ENCODE measurements at places on chromosomes 7 and 10.

DNA sequence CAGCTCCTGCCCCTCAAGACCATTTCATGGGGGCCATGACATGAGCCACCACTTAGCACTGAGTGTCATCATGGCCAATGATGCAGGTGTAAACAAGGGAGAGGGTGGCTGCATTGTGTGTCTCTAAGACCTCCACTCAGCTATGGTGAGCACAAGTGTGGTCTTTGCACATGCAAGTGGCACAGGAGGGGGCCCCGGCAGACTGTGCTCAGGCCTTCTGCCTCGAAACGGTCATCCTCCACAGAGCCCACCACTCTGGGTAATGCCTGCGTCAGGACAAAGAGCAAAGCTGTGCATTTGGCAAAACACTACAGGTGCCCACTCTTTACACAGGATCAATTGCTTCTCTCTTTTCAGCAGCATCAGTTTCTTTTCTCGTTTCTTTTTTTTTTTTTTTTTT, 125.5 kb downstream of the SH3PXD2A start:
- DNase-seq, result no peak

- no peak for DNase-seq
These were observed 1.4 kb upstream of the MMD2 start for GRCh38 chr7:4960363-4960762.

DNA sequence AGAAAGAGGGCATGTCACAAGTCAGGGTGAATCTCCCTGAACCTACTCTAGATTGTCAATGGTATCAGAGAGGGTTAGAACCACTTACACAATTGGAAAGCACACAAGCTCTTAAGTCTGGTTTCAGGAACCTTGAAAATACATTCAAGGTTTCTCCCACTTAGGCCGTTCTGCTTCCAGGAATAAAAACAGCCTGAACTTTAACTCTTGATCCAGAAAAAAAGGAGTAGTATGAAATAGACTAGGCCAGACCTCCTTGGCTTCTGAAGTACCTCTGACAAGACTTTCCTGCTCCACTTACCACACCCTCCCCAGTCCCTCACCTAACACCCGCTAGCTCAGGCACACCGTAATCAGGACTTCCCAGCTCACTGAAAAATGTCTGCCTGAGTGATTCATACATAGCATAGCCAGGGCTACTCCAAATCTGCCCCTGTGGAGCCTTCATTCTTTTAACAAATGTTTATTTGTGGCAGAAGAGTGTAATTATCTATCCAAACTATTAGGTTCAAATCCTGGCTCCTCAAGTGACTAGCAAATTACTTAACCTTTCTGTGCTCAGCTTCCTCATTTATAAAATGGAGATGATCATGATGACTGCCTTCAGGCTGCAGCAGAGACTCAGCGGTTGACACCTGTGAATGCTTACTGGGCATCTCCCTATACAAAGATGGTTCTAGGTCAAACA, 30.3 kb upstream of the IL6 start:
- DNase-seq, result no peak

- no peak for DNase-seq
These were observed 58.6 kb downstream of the TACC2 start for GRCh38 chr10:122047560-122047959.

GRCh38 chr10:113854761-113855588, 514 bp downstream of the NHLRC2 start:
- peak; percentile 74 for DNase-seq

- no peak for DNase-seq
These were observed 48.9 kb downstream of the AHR start for GRCh38 chr7:17347401-17347800.

DNA sequence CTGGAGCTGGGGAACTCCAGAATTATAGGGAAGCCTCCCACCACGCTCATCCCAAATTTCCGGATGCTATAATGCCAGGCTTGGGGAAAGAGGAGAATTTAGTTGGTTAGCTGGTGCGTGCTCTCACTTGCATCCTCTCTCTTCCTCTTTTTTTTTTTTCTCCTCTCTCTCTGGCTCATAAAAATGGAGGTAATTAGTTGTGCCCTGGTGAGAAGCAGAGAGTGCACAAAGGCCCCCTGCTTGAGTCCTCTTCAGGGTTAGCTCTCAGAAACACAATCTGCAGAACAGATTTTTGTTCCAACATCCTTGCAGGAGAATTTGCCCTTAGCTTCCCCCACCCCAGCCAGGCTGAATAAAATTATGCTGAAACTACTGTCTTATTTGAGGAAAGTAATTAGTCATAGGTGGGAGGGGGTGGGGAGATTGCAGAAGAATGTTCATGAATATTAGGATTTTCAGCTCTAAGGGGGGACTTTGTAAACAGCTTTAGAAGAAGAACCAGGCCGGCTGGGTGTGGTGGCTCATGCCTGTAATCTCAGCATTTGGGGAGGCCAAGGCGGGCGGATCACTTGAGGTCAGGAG, 7.6 kb downstream of the SERPINE1 start:
- no peak for DNase-seq

DNA sequence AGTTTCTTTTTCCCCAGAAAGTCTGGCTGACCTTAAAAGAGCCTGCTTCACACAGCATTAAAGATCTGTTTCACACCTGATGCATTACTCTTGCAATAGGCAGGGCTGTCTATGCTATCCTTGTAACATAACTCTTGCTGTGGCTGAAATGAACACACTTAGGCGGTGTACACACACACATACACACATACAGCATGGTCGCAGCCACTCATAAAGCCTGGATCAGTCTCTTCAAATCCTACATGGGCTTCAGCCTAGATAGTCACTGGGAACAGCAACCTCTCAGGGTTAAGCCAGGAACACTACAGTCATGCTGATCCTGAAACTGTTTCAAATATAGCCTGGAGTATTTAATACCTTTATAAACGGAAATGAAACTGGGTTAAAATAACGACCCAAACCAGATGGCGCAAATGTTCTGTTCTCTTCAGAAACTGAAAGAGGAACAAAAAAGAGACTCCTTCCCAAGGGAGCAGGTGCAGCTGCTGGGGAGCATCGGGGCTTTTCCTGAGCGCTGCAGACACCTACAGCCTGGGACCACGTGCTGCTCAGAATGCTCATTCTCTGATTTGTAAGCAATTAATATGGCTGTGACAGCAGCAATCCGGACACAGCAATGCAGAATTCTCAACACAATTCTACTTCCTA, 61.0 kb upstream of the SFMBT2 start:
- DNase-seq, result peak; percentile 44

- DNase-seq, result no peak
These were observed 364.2 kb upstream of the COBL start for GRCh38 chr7:51680594-51681399.

GRCh38 chr10:119818889-119819270, 53.8 kb downstream of the MCMBP start:
- no peak for DNase-seq

- DNase-seq, result peak; percentile 93
These were observed 61.9 kb downstream of the MCU start for GRCh38 chr10:72753760-72754231.

- peak; percentile 97 for DNase-seq
These were observed 27.8 kb downstream of the RBM20 start for GRCh38 chr10:110671788-110672579.

DNA sequence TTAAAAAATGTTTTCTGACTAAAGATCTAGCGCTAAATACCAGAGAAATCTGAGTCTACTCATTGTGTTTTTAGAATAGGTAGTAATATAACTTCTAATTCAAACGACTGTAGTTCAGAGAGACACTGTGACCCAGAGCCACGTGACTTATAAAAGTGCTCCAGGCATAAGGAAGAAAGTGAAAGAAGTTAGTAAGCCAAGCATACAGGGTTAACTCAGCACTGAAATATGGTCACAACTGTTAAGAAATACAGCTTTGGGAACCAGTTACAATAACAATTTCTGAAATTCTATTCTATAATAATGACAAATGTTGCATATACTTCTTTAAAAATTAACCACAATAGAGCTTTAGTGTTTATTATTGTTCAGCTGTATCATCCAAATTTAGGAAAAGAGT, 119.1 kb downstream of the TFEC start:
- DNase-seq, result no peak

- no peak for DNase-seq
These were observed 193.8 kb downstream of the CYP26A1 start for GRCh38 chr10:93267521-93267920.

DNA sequence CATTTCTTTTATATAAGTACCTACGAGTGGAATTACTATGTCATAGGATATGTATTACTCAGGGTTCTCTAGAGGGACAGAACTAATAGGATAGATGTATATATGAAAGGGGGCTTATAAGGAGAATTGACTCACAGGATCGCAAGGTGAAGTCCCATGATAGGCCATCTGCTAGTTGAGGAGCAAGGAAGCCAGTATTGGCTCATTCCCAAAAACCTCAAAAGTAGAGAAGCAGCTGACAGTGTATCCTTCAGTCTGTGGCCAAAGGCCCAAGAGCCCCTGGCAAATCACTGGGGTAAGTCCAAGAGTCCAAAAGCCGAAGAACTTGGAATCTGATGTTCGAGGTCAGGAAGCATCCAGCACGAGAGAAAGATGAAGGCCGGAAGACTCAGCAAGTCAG, 59.8 kb downstream of the GALNT17 start:
- DNase-seq, result no peak

DNA sequence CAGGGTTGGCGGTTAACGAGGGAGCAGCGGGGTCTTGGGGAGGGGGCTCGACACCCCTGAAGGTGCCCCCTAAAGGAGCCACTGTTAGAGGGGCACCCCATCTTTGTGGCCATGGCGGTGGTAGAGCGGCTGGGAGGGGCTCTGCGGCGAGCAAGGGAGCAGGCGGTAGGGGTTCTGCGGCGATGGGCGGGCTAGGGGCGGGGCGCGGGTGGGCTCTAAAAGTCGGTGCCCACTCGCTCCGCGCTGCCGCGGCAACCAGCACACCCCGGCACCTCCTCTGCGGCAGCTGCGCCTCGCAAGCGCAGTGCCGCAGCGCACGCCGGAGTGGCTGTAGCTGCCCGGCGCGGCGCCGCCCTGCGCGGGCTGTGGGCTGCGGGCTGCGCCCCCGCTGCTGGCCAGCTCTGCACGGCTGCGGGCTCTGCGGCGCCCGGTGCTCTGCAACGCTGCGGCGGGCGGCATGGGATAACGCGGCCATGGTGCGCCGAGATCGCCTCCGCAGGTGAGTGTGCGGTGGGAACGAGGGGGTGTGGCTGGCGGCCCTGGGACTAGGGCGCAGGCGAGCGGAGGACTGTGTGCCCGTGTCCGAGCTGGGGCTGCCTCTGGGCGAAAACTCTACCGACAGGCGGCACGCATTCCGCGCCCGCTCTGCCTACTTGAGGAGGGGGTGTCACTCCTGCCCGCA, at the start of gene MEST:
MEST (plus strand) TSS at position 245 of the 682 bp plus-strand sequence; CDS start at position 474, 229 bp downstream.
- no peak for DNase-seq

- DNase-seq, result no peak
These were observed 139.3 kb downstream of the SLC25A13 start for GRCh38 chr7:96182424-96183158.

DNA sequence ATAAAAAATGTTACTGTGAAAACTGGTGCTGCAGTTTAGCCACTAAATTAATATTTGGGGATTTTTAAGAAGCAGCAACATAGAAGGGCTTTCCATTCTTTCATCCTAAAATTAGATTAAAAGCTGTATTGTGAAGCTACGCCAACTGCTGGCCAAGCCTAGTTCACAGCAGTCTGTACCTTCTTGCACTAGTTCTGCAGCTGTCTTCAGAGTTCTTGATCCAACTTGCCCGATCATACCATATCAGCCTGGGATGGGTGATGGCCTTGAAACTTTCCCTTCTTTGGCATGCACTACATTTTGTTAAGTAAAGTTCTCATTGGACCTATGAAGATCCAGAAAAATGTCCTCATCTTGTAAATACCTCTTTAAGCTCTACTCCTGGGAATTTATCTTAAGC, 20.3 kb upstream of the PANK1 start:
- DNase-seq, result no peak

DNA sequence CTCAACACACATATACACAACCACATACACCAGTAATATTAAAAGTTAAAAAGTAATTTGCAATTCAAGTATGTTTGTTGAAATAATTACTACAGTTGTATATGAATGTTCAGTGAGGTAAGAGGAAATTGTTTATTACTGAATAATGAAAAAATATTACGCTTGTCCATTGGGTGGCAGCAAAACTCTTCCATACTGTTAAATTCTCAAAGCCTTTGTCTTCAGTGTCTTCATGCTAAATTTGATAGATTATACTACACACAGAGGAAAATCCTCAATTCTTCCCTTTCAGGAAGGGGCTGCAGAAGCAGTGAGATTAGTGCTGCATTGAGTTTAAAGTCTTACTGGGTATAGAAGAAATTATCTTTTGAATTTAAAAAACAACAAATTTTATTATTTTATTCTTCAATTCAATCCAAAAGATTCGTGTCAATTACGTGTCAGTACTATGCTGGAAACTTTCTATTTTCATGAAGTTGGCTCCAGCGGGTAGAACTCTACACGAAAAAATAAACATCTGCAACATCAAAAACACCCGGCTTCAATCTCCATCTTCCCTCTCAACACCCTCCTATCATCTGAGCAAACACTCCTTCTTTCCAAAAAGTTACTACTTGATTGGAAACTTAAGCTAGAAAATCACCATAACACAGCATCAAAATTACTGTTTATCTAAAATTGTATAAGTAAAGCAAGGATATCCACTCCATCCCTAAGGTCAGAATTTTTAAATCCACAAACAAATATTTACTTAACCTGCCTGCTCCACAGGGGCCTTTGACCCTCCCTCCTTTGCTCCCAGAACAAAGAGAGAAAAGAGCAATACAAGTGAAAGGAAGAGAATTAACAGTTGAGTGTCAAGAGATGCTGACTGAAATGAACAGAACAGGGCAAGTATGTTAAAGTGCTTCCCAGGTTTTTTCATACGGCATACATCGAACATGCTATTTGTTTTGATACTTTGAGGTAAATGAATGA, 37.0 kb upstream of the TES start:
- DNase-seq, result peak; percentile 72

- no peak for DNase-seq
These were observed 62.1 kb downstream of the PAPSS2 start for GRCh38 chr10:87721781-87722180.

DNA sequence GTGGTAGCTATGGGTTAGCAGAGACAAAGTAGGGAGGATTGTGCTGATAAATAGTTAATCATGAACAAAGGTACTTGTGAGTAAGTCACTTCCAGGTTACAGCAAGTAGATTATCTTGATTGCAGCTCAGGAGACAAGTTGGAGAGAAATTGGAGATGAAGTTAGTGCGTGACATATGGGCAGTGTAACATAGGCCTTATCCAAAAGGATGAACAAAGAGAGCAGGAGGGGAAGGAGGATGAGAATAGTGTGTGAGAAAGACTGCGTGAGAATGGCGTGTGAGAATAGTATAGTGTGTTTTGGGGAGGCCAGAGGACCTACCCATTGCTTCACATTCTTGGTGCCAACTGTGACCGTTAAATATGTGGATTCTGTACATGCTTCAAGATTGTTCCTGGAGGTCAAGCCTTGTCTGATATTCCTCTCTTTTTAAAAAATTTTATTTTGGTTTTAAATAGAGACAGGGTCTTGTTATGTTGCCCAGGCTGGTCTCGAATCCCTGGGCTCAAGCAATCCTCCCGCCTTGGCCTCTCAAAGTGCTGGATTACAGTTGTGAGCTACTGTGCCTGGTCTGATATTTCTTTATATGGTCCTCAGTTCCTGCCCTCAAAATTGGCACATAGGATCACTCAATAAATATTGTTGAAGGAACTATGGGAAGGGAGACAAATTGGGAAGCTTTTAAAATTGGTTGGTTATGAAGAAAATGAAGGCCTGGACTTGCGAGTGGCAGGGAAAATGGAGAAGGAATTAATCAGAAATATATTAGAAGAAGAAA, 3.2 kb downstream of the VCL start:
- no peak for DNase-seq

GRCh38 chr10:974785-975074, 13.5 kb upstream of the GTPBP4 start:
- DNase-seq, result no peak

GRCh38 chr7:80181411-80181810, 46.8 kb downstream of the GNAI1 start:
- no peak for DNase-seq
